ENCODE measurements at places on chromosomes 5 and 9.

DNA sequence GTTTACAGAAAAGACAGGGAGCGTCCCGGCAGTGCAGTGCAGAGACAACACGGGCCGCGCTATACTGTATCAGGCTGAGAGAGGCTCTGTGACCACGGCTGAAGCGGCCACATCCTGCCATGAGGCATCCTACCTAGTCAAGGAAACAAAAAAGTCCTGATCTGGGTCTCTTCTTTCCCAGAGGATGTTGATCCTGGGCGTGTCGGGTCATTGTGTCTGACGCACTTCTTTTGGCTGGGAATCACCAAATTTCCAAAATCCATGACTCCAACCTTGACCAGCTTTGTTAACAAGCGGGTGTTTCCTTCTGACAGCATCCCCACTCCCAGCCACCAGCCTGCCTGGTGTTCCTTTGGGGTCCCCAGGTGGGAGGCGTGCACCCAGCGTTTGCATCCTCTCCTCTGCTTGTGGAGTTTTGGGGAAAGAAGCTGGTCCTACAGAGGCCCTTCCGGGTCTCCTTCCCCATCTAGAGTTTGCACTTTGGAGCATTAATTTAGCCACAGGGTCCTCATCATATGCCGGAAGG is 91.4 kb upstream of the RAI14 start:
- no peak for DNase-seq

- no peak for DNase-seq
These were observed 255.0 kb downstream of the BNC2 start for GRCh38 chr9:16615451-16615850.

DNA sequence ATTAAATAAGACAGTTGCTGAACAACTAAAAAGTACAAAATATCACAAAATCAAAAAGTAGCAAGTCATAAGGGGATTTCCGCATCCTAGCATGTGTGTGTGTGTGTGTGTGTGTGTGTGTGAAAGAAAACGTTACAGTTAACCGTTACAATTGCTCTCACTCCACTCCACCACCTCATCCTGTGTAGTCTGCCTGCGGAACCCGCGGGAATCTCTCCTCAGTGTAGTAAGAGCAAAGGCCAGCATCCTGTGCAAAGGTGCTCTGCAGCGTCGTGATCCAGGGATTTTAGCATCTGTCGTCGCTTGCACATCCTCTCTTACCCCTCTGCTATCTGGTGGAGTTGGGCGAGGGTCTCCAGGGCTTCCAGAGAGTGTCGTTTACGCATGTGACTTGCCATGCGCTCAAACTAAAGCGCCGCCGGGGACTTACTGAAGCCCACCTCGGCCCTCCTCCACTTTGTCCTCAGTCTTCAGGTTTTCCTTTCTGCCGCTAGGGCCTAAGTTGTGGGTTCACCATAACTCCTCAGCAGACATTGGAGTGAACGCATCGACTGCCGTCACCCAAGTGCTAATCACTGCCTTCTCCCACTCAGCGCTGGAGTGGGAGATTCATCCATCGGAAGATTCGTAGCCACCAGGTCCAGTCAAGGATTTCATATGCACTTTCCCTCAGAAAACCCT is 3.9 kb downstream of the CDKN2B start:
- DNase-seq, result no peak

DNA sequence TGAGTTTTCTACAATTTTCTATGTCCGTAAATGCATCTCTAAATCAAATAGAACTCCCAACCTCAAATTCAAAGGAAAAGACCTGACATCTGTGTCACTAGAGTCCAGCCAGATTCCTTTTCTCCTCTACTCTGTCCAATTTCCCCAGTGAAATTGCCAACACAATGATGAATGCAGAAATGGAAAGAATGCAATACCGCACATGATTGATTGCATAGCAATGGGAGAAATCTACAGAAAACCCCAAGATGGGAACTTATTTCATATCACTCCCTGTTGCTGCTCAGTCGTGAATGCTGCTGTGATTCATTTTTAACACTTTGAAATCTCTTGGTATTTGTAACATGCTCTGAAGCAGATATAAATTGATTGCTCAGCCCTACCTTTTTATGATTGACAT is 355.1 kb upstream of the TUSC1 start:
- DNase-seq, result no peak

GRCh38 chr9:94903961-94904421 is 177.5 kb downstream of the AOPEP start:
- DNase-seq, result no peak

DNA sequence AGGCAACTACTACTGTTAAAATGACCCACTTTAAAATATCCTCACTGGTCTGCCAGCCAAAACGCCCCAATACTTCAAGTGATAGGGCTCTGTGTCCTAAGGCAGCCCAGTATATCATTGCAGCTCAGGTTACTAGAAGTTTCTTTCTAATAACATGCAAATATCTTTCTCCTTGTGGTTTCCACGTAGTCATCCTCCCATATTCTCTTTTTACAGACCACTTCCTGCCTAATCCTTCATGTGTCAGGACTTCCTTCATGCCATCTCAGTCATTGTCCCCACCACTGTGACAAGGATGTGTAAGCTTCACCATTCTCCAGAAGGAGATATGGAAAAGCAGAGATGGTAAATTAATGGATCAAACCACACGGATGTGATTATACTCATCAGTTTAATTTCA is 813.7 kb downstream of the MAT2B start:
- no peak for DNase-seq

GRCh38 chr9:107147134-107147533 is 135.9 kb upstream of the RAD23B start:
- DNase-seq, result no peak

GRCh38 chr9:36892279-36892678 is 141.8 kb downstream of the PAX5 start:
- DNase-seq, result no peak

DNA sequence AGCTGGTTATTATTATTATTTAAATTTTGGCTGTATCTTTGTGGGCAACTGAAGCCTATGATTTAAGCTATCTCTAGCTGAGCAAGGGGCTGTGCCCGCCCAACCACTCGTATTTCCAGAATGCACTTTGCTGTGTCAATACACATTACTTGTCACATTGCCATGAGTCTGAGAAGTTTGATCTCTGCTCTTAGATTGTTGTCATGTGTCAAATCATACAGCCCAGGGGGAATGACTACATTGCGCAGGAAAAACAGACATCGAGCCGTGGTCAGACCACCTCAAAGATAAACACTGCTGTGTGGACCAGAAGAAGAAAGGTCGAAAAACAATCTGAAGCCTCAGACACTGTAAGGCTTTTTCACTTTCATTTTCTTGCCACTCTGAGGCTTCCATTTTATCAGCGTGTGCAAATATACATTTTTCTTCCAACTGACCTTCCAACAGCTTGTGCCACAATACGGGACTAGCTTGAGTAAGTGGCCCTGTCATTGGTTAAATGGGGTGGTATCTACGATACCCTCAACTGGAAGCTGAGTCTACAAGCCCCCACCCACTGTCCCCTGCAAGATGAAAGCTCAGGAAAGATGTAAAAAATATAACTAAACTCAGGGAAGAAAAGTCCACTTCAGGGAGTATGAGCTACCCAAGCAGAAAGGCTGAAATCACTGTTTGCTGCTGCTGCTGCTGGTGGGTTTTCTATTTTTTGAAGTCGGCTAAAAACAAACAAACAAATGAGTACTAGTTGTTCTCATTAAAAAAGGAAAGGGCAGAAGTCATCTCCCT is 603.0 kb downstream of the BNC2 start:
- no peak for DNase-seq

DNA sequence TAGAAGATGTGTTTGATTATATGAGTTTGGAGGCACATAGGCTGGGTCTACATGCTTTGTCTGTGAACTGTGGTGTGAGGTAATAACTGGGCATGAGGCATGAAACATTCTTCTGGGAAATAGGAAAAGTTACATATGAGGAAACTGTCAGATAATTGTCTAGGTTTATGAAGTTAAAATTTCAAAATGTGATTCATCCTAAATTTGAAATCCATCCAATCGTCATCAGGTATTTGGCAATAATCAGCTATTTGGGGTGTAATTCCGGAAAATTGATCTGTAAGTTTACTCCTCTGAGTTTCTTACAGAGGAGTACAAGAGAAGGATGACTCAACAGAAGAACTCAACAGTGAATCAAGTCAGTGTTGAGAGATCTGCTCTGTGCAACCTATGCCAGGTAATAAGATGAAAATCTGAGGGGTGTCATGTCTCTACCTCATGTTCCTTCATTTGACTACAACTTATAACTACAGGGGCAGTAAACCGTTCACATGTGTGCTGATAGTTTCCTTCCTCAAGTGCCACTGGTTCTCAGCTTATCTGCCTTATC is 1171.6 kb upstream of the CDH18 start:
- no peak for DNase-seq

DNA sequence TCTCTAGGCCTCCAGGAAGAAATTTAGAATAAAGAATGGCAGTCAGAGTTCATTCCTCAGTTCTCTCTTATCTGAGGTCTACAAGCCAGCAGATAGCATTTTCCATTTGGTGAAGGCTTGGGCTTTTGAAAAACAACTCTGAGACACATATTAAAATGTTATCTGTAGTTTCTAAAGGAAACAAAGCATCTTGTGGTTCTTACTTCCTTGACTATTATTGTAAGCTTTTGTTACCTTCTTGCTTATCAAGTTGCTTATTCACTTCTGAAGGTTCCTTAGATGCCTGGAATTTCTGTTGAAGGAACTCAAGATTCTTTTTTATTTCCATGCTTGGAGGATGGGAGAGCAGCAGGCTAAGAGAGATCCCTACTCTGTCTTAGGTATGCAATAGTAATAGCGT is 79.2 kb upstream of the MRPS30 start:
- no peak for DNase-seq

- DNase-seq, result no peak
These were observed 2.7 kb downstream of the RUFY1 start for GRCh38 chr5:179553006-179553405.

DNA sequence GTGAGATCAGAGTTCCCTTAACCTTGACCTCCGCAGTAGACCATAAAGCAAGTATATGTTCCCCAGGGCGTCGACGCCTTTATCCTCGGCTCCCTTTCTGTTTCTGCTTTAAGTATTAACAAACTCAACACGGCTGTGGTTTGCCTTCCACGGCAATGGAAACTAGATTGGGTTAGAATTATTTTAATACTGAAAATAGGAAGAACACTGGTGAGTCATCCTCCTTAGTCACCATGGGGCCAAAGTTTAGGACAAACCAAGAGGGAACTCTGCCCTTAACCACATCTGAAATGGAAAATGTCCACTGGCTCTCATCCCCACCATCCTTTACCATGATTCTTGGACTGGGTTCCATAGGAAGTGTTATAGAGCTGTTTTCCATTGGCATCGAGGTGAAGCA is 386.1 kb downstream of the ACTL7B start:
- DNase-seq, result no peak

- DNase-seq, result no peak
These were observed 64.3 kb downstream of the CSNK1A1 start for GRCh38 chr5:149486726-149487635.

GRCh38 chr5:141883184-141883891 is 5.1 kb upstream of the PCDH1 start:
- DNase-seq, result no peak

DNA sequence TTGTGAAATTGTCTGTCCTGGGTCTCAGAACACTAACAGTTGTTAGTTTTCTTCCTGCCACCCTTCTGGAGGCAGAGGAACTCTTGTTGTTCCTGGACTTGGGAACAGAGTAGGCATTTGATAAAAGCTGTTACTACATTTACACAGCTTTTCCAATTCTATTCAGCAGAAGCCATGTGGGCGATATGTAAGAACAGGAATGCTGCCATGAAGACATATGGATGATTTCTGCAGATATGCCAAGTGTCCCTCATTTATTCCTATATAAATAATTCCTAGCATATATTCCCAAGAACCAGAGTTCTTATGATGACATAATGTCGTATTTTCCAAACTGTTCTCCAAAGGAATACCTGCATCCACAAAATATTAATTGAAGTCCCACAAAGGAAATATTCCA is 135.9 kb upstream of the DAB2 start:
- DNase-seq, result no peak

DNA sequence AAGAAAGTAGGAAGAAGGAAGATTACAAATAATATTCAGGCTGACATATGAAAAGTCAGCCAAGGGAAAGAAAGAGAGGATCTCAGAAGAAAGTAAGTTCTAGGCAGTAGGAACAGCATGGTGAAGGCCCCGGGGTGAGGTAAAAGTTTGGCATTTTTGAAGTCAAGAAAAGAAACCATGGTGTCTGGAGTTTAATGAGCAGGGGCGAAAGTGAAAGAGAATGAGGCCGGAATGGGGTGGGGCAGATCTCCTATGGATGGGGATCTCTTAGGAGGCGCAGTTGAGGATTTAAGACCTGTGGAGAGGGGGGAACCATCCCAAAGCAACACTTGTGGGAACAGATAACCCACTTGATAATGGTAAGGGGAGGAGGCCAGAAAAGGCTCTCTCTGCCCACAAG is 42.3 kb upstream of the SMAD5 start:
- no peak for DNase-seq

GRCh38 chr9:111897601-111898137 is 1.1 kb downstream of the UGCG start:
- DNase-seq, result peak; percentile 71

- DNase-seq, result no peak
These were observed 310.2 kb downstream of the AGTPBP1 start for GRCh38 chr9:85431339-85432102.

DNA sequence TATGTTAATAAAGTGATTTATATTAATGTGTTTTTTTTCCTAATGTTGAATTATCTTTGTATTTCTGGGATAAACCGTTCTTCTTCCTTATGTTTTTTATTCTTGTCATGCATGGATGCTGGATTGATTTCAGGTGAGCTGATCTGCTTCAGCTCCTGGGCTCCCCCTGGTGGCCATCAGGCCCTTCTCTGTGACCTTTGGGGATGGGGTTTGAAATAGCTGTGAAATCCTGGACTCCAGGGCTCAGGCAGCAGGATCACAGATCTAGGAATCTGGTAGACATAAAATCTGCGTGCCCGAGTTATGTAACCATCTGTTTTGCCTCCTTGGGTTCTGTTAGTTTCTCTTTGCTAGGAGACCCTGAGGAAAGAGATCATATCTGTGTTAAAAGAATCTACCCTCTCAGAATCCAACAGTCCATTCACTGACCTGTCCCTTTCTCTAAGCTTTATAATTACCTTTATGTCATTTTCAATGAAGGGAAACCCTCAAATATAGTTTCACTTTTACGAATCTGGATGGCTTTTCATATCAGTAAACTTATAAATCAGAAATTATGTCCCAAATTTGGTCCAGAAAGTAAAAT is 12.2 kb upstream of the OR13J1 start:
- no peak for DNase-seq

- DNase-seq, result no peak
These were observed 19.9 kb downstream of the PRRX2 start for GRCh38 chr9:129685220-129685932.

GRCh38 chr9:104817437-104817836 is 53.5 kb downstream of the NIPSNAP3B start:
- DNase-seq, result no peak

GRCh38 chr5:158166424-158166823 is 307.5 kb upstream of the CLINT1 start:
- no peak for DNase-seq

- no peak for DNase-seq
These were observed 250.4 kb upstream of the IRX1 start for GRCh38 chr5:3345195-3345594.

DNA sequence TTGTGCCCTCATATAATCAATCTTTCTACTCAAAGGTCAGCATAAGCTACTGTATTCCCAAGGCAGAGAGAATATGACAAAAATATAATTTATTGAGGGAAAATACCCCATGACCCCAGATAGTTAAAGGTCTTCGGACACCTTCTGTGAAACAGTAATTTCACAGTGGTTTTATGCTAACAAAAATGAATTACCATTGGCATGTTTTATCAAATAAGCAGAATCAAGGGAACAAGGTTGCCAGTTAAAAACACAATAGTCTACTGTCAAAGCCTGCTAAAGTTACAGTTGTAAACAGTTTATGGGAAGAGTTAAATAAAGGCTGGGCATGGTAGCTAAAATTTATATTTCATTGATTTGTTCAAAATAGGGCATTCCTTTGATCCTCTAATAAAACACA is 154.3 kb downstream of the GIN1 start:
- no peak for DNase-seq
